ENCODE measurements at places on chromosomes 4 and X.

- no peak overlapping the region for H3K4me3 ChIP-seq
- H3K27ac ChIP-seq = no peak overlapping the region
- DNase-seq = no peak
- no peaks in the 10 kb centered on the region for H3K4me1 ChIP-seq
Observed at GRCh38 chr4:168212656-168213055, 105.9 kb downstream of the DDX60 start.

DNA sequence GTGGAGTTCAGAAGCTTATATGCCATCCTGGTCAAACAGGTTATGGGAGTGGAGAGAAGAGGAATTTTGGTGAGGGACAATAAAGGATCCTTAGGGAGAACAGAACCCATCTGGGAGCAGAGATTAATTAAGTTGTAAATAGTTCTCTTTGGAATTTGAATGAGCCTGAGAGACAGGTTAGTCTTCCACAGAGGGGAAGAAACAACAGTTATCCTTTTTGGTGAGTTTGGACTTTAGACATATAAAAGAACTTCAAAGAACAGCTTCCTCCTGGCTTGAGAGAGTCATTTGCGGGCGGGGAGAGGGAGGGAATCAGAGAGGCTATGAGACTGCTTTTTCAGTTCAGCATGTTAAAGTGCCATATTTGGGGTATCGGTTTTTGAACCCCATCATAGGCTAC lies 793.3 kb upstream of the MAGEB2 start:
- H3K36me3 ChIP-seq = no peaks in the 10 kb centered on the region
- no peaks in the 10 kb centered on the region for H3K27me3 ChIP-seq
- H3K4me1 ChIP-seq = no peaks in the 10 kb centered on the region
- no peak overlapping the region for H3K27ac ChIP-seq

- no peaks in the 10 kb centered on the region for H3K4me1 ChIP-seq
- no peaks in the 10 kb centered on the region for H3K27me3 ChIP-seq
- no peaks in the 10 kb centered on the region for H3K36me3 ChIP-seq
Observed at GRCh38 chr4:65924843-65925242, 254.6 kb upstream of the EPHA5 start.

- no peak overlapping the region for H3K27ac ChIP-seq
- no peaks in the 10 kb centered on the region for H3K36me3 ChIP-seq
- no peak overlapping the region for H3K4me3 ChIP-seq
Observed at GRCh38 chr4:34138385-34138784, 2105.9 kb downstream of the ARAP2 start.

DNA sequence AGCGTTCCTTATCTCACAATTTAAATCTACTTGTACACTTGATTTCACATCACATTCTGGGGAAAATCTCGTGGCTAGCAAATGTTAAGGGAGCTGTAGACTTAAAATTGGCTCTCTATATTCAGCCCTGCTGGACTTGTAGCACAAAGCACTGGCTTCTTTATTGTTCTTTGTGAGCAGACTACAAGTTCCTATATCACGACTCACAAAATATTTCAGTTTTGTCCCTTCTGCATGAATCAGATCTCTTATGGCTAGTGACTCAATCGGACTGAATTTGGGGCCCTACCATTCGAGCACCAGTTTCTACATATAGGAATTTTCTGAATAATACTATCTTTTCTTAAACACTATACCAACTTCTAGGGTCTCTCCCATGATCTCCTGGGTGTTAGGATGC lies 390.1 kb downstream of the ADAM29 start:
- H3K27me3 ChIP-seq = no peaks in the 10 kb centered on the region
- no peak overlapping the region for H3K27ac ChIP-seq
- H3K36me3 ChIP-seq = no peaks in the 10 kb centered on the region
- no peak for DNase-seq
- no peaks in the 10 kb centered on the region for H3K4me1 ChIP-seq

GRCh38 chr4:57854748-57855147 lies 744.6 kb upstream of the IGFBP7 start:
- H3K4me1 ChIP-seq = no peaks in the 10 kb centered on the region
- DNase-seq = no peak
- H3K36me3 ChIP-seq = no peaks in the 10 kb centered on the region
- no peak overlapping the region for H3K4me3 ChIP-seq
- no peaks in the 10 kb centered on the region for H3K27me3 ChIP-seq

GRCh38 chr4:101981756-101982155 lies 191.2 kb downstream of the BANK1 start:
- H3K36me3 ChIP-seq = no peaks in the 10 kb centered on the region
- H3K4me1 ChIP-seq = no peaks in the 10 kb centered on the region
- no peak overlapping the region for H3K27ac ChIP-seq
- H3K4me3 ChIP-seq = no peak overlapping the region
- no peaks in the 10 kb centered on the region for H3K27me3 ChIP-seq

- peaks cover 24% of the 10 kb centered on the region for H3K4me1 ChIP-seq
- no peaks in the 10 kb centered on the region for H3K36me3 ChIP-seq
- peak overlapping the region; percentile 83 for H3K27ac ChIP-seq
- H3K27me3 ChIP-seq = no peaks in the 10 kb centered on the region
- H3K4me3 ChIP-seq = peak overlapping the region; percentile 82
Observed at GRCh38 chrX:119690921-119691716, 1.8 kb downstream of the SEPTIN6 start.

DNA sequence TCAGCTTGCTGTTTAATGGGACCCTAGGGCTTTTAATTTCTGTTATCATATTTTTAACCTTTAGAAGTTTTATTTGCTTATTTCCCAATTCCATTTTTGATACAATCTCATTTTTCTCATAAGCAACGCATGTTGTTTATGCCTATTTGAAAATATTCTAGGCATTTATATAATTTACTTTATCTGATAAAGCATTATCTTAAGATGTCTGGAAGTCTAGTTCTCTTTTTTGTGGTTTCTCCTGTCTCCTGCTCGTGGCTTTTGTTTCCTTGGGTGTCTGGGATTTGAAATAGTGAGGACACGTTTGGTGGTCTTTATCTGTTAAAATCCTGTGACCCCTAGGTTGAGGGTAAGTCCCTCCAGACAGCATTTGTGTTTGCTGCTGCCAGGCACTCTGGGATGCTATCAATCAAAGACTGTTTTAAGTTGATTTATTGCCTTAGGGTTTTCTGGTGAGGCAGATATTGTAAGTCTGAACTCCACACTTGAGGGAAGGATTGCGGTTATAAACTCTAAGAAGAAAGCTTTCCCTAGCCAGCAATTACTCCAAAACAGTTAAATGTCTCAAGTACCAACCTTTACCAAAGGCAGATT lies 208.0 kb downstream of the PRDM5 start:
- H3K36me3 ChIP-seq = no peaks in the 10 kb centered on the region
- no peaks in the 10 kb centered on the region for H3K27me3 ChIP-seq
- H3K4me3 ChIP-seq = no peak overlapping the region
- no peaks in the 10 kb centered on the region for H3K4me1 ChIP-seq
- no peak overlapping the region for H3K27ac ChIP-seq

DNA sequence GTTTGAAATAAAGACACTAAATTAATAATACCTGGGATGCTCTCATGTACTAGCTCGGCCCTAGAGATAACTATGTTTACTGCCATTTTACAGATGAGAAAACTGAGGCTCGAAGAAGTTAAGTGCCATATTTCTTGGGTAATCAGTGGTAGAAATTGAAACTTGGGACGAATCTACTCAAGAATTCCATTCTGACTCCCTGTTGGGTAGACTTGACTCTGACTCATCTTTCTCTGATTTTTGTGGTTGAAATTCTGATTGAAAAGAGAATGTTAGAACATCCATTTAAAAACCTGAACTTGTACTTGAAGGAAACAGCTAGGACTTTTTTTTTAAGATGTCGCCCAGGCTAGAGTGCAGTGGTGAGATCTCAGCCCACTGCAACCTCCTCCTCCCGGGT lies 50.1 kb upstream of the NSUN7 start:
- no peak overlapping the region for H3K27ac ChIP-seq
- no peak for DNase-seq
- no peaks in the 10 kb centered on the region for H3K36me3 ChIP-seq
- peaks cover 5% of the 10 kb centered on the region for H3K4me1 ChIP-seq

GRCh38 chrX:116379854-116380253 lies 56.6 kb upstream of the SLC6A14 start:
- no peaks in the 10 kb centered on the region for H3K4me1 ChIP-seq
- H3K4me3 ChIP-seq = no peak overlapping the region
- no peak for DNase-seq
- no peak overlapping the region for H3K27ac ChIP-seq

- peaks cover 2% of the 10 kb centered on the region for H3K27me3 ChIP-seq
- H3K4me1 ChIP-seq = no peaks in the 10 kb centered on the region
- H3K36me3 ChIP-seq = no peaks in the 10 kb centered on the region
- no peak for DNase-seq
- peak within 1 kb of the TSS; percentile 49 for H3K4me3 ChIP-seq
Observed at GRCh38 chrX:120310861-120311726, at the start of gene TMEM255A. Gene TMEM255A, minus strand, starts transcription at chrX:120311461. Its CDS starts 152 bp downstream, at chrX:120311309.

GRCh38 chrX:13764765-13765164 lies 30.2 kb downstream of the OFD1 start:
- H3K27ac ChIP-seq = no peak overlapping the region
- no peaks in the 10 kb centered on the region for H3K27me3 ChIP-seq

- no peaks in the 10 kb centered on the region for H3K4me1 ChIP-seq
- H3K27ac ChIP-seq = no peak overlapping the region
- DNase-seq = no peak
- H3K27me3 ChIP-seq = no peaks in the 10 kb centered on the region
Observed at GRCh38 chrX:9903146-9903545, 64.0 kb upstream of the CLDN34 start.

DNA sequence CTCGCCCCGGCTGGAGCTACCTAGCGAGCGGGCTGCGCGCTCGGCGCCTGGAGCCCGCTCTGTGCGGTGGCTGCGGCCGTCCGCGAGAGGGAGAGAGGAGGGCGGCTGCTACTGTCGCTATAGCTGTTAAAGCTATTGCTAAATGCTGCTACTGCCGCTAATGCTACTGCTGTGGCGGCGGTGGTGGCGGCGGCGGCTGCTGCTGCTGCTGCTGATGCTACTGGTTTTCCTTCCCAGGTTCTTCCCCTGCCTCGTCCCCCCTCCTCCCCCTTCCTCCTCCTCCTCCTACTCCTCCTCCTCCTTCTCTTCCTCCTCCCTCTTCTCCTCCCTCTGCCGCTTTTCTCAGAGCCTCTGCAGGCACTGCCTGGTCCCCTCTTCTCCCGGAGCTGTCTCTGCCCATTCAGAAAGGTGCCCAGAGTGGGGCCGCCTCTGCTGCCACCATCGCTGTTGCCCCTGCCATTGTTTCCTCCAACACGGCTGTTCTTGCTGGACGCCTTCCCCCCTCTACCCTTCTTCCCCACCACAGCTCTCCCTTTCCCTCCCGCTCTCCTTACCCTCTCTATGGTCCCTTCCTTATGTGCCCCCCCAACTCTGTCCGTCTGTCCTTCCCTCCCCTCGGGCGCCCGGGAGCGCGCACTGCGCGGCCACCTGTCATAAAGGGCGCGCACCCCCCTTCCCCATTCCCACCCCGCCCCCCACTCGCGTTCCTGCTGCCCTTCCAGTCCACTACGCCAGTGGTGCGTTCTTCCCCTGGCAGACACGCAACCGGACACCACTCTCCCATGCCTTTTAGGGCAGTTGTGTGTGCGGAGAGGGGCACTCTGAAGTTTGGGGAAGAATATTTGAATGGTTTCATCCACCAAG lies at the start of gene NEXMIF:
Gene NEXMIF, minus strand, starts transcription at position 228 of the 864 bp plus-strand sequence.
- peak within 1 kb of the TSS; percentile 49 for H3K4me3 ChIP-seq
- H3K27me3 ChIP-seq = no peaks in the 10 kb centered on the region
- H3K4me1 ChIP-seq = no peaks in the 10 kb centered on the region
- no peaks in the 10 kb centered on the region for H3K36me3 ChIP-seq

DNA sequence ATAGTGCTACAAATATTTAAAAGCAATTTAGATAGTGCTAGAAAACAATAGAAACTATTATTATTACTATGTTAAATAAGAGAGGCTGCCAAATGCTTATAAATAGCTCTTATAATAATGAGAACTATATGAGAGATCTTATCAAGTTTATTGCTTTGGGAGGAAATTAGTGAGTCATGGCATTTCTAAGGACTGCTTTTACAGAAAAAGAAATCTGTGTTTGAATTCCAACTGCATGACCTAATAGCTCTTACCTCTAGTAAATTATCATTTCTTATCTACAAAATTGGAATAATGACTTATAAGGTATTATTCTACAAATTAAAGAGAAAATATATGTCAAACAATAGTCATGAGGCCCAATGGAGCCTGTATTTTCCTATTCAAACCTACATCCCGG lies 177.2 kb downstream of the GABRG1 start:
- H3K27me3 ChIP-seq = no peaks in the 10 kb centered on the region
- no peak overlapping the region for H3K27ac ChIP-seq
- DNase-seq = no peak
- H3K4me3 ChIP-seq = no peak overlapping the region

DNA sequence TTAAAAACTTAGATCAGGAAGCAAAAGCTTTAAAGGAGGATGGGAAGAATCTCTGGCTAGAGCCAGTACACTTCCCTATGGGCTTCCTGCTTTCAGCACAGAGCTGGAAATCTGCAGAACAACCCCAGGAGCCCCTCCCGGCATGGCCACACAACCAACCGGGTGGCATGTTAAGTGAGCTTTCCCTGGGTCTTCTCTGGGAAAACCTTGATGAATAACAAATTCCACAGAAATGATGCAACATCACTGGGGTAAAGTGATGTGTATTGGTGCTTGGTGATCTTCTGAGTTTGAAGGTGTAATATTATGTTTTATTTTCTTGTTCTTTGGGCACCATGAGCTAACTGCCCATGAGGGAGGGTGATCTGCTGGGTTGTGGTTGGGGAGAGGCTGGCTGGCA lies 22.1 kb downstream of the NHS start:
- no peaks in the 10 kb centered on the region for H3K27me3 ChIP-seq
- H3K4me1 ChIP-seq = no peaks in the 10 kb centered on the region
- H3K36me3 ChIP-seq = no peaks in the 10 kb centered on the region
- H3K27ac ChIP-seq = no peak overlapping the region

- no peaks in the 10 kb centered on the region for H3K36me3 ChIP-seq
- no peaks in the 10 kb centered on the region for H3K27me3 ChIP-seq
- H3K4me1 ChIP-seq = no peaks in the 10 kb centered on the region
- no peak overlapping the region for H3K27ac ChIP-seq
- no peak for DNase-seq
- H3K4me3 ChIP-seq = no peak overlapping the region
Observed at GRCh38 chrX:111244235-111244750, 26.0 kb downstream of the CAPN6 start.

DNA sequence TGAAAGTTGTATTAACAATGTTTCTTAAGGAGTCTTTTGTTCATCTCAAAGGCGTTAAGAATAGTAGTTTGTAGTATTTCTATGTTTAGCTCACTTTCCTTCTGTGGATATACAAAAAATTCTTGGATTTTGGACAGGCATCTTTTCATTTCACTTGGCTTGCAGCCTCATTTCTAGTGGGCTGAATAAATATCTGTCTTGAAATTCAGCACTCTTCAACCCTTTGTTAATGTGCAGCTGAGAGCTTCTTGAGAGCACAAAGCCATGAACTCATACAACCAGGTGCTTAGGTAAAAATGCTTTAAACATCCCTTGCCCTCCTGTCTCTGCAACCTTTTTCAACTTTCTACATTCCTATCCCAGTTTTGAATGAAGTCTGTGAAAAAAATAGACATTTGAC lies 1003.2 kb downstream of the C4orf33 start:
- no peaks in the 10 kb centered on the region for H3K27me3 ChIP-seq
- no peak overlapping the region for H3K4me3 ChIP-seq
- no peaks in the 10 kb centered on the region for H3K36me3 ChIP-seq
- H3K27ac ChIP-seq = no peak overlapping the region
